ENCODE measurements at places on chromosomes 4 and X.

DNA sequence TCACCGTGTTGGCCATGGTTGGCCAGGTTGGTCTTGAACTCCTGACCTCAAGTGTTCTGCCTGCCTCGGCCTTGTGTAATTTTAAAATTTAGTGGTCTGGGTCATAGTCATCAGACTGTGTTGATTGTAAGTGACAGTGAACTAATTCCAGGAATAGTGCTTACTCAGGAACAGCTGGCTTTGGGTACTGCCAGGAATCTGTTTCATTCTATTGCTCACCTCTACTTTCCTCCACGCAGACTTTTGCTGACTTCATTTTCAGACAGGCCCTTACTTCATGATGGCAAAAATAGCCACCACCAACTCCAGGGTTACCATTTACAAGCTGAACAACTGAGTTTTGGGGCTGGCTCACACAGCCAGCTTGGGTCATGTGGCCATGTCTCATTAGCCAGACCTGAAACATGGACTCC, 54.6 kb downstream of the FNIP2 start:
- no peak for DNase-seq

- DNase-seq, result no peak
These were observed 15.5 kb downstream of the CPE start for GRCh38 chr4:165394275-165394674.

- no peak for DNase-seq
These were observed 187.9 kb downstream of the MAB21L2 start for GRCh38 chr4:150769845-150770244.

DNA sequence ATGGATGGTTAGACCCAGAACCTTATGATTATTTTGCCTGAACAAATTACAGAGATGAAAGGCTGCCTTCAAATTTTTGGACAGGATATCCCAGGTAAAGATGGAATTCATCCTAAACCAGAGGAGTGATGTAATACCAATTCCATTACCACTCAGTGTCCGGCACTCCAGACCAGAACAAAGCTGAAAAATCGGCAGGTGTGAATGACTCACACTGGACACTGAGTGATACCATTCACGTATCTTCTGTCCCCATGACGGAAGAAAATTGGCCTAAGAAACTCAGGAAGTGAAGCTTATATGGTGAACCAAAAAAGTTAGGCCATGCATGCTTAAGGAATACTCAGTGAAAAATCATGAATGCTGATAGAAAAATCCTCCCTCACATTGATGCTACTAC, 34.5 kb downstream of the PALLD start:
- no peak for DNase-seq

DNA sequence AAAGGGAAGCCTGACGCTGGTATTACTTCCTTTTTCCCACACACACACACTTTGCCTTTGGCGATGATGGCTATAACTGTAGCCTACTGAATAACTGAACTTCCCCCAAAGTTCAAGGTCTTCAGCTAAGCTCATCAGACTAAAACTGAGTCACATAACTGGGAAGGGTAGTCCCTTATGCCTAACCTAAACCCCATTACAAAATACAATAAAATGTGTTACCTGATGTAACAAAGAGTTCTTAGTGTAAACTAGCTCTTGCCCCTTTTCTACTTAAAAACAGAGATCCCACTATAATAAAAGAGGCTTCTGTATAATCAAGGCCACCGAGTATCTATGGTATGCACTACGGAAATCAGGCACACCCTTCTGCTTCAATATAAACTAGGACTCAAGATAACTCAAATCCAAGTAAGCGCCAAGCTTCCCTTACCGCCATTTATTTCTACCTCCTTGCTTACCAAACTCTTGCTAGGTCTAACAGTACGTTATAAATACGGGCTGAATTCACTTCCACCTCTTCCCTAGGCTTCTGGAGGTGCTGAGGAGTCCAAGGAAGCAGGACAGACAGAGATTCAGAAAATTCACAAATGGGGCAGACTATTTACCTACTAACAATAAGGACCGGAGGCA, 2.4 kb downstream of the OTUD4 start:
- no peak for DNase-seq

DNA sequence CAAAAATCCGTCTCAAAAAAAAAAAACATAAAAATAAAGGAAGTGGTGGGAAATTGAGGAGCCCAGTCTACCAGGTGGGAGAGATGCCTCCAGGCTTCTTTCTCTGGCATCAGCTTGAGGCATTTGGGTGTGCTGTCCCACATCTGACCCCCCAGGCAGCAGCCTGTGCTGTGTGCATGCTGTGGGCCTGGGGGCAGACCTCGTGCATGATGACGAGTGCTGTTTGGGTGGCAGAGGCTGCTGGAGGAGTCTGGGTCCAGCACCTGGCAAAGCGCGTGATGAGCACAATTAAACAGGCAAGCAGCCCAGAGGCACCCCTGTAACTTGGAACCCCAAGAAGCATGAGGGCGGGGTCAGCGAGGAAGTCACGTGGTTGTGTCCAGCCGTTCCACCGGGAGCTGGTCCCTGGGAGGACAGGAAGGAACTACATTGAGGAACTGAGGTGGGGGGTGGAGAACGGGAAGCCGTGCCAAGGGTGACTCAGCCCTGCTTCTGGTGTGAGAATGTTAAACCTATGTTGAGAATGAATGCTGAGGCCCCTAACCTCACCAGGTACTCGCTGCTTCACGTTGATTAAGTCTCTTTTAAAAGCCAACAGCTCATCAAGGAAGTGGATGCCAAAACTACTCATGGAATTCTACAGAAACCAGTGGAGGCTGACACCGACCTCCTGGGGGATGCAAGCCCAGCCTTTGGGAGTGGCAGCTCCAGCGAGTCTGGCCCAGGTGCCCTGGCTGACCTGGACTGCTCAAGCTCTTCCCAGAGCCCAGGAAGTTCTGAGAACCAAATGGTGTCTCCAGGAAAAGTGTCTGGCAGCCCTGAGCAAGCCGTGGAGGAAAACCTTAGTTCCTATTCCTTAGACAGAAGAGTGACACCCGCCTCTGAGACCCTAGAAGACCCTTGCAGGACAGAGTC, 6.1 kb downstream of the TACC3 start:
- no peak for DNase-seq

DNA sequence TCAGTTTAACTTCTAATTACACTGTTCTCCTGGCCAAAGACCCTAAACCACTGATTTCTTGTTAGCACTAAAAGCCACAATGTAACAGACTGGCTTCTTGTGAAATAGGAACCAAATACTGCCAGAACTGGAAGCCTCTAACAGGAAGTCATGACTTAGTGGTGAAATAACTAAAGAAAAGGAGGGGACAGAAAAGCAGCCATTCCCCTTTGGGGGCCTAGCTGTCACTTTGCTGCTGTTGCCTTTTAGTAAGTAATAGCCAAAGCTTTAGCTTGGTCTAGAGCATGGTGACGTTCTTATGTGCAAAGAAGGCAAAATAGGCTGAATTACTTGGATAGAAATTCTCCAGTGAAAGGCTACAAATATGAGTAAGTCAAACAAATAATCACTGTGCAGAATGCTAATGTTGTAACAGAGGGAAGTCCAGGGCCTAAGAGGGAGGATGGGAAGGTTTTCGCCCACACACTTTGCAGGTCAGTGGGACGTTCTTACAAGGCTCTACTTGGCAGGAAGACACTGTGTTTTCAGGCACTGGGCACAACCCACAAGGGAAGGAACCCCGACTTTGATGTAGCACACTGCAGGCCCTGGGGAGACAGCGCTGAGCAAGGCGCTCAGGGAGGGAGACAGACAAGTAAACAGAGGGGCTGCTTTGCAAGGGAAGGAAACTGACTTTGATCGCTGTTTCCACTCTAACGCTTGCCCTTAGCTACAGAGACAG, 16.7 kb downstream of the GAB3 start:
- no peak for DNase-seq
